ENCODE measurements at places on chromosomes 5 and 9.
A peak's percentile ranks its signal among the peaks of the same experiment; 100 is the strongest.

DNA sequence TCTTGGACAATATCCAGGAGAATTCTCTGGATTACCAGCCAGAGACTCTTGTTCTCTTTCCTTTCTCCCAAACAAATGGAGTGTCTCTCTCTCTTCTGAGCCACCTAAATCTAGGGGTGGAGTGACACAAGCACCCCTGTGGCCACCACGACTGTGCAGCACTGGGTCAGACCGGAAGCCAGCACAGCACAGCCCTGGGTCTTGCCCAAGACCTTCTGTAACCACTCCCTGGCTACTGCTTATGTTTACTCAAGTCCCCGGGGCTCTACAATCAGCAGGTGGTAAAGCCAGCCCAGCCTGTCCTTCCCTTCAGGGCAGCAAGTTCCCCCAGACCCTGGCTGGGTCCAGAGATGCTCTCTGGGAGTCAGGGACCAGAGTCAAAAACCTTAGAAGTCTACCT, 110.0 kb upstream of the TUT7 start:
- DNase-seq: no peak

DNA sequence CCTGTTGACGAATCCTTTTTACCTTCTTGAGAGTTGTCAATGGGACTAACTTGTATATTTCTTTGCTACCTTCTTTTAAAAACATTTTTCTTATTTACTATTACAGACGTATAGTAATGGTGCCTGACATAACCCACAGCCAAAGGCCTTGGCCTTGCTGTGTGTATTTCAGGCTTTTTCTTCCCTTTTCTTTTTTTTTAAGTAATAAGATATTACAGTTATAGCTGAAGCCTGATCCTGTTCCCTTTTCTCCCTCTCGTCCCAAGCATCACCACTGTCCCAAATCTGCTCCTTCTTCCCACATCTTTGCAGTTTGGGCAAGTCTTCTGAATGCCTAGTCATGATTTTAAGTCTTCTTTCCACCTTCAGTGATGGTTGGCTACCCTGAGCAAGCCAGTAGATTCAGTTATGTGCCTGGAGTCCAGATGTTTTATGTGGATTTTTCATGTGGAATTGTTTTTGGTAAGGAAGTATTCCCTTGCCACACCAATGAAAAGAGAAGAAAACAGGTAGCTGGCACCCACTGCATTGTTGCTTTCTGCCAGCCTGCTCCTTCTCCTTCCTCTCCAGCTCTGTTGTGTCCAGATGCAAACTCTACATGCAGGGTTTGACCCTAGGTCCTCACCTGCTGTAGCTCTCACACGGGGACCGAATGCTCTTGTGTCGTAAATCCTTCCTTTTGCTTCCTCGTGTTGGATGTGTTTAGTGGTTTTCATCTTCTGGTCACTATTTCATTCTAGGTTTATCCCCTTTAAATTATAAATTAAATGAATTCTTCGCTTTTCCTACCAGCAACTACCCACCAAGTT, 26.5 kb downstream of the ABL1 start:
- DNase-seq: no peak

DNA sequence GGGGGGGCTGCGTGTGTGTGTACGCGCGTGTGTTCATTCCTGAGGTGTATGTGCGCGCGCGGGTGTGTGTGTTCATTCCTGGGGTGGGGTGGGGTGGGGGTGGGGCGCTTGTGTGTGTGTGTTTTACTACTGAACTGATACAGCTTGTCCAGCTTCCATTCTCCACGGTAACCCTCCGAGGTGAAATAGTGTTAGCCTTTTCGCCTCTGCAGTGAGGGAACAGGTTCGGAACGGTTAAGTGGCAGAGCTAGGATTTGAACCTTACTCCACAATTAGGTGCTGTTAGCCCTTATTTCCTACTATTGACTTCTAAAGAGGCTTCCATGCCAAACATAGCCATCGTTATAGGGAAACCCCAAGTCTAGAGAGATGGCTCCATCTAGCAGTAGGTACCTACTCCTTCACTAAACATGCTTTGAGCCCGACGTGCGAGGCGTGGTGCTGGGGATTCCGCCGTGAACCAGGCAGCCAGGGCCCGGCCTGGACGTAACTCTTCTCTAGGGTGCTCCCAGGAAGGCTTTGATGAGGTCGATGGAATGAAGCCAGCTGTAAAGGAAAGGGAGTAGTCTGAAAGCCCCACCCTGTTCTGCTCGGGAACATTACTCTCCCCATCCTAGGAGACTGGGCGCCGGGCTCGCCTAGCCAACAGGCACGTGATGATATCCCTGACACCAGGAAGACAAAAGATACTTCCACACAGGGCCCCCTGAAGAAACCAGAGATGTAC, 782 bp upstream of the SKP1 start:
- peak; percentile 7 for DNase-seq

DNA sequence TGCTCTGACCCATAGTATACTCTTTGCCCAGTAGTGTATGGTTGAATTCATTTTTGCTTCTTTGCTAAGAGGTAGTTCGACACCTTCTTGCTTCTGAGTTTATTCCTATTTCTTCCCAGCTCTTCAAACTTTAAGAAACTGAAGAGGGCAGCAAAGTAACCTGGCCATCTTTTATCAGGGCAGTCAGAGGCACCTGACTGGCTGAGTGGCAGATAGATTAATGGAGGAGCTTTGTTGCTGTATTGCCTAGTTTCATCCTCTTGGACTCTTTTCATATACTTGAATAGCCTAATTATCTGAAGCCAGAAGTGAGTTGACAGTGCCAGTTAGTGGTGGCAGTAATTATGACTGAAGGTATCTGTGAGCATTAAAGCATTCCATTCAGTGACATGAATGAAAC, 82.5 kb downstream of the UHRF2 start:
- no peak for DNase-seq

GRCh38 chr5:38329132-38329715, 70.9 kb downstream of the EGFLAM start:
- DNase-seq: no peak

- DNase-seq: no peak
Observed at GRCh38 chr9:113648586-113648985, 185.1 kb downstream of the RGS3 start.

DNA sequence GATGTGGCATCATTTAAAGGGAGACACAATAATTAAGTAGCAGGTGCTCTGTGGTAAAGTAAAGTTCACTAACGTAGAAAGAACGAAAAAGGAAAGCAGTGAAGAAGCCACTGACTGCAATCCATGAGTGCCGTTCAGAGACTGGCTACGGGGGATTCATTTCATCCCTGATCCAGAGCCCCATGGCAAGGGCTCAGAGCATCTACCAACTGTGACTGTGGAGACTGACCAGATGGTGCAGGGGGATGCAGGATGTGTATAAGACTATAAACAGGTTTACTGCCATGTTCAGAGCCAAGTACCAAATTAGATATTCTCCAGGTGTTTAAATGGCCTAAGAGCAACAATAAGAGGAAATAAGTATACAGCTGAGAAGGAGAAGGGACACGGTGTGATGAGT, 47.7 kb downstream of the MARCHF11 start:
- no peak for DNase-seq

GRCh38 chr5:158344376-158344775, 485.4 kb upstream of the CLINT1 start:
- DNase-seq: no peak

DNA sequence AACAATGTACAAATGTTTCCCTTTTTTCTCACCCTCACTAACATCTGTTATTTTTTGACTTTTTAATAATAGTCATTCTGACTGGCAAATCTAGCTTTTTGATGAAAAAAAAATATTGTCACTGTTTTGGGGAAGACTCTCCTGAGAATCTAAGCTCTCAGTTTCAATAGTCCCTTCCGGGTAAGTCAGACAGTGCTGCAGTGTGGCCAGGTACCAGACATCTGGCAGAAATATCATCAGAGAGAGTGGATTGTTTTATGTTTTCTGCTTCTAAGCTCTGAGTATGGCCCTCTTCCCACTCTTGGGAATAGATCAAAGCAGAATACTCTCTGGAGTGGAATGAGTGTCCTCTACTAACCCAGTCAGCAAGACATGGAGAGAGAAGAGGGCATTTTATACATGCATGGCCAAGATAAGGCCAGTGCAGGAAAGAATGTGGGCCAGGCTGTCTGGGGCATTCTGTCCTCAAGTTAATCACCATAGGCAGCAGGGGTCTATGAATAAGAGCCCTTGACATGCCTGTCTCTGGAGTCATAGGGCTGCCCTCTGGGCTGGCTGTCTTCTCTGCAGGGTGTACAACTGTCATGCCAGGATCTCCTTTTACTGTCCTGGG, 38.5 kb upstream of the OR2S2 start:
- no peak for DNase-seq

DNA sequence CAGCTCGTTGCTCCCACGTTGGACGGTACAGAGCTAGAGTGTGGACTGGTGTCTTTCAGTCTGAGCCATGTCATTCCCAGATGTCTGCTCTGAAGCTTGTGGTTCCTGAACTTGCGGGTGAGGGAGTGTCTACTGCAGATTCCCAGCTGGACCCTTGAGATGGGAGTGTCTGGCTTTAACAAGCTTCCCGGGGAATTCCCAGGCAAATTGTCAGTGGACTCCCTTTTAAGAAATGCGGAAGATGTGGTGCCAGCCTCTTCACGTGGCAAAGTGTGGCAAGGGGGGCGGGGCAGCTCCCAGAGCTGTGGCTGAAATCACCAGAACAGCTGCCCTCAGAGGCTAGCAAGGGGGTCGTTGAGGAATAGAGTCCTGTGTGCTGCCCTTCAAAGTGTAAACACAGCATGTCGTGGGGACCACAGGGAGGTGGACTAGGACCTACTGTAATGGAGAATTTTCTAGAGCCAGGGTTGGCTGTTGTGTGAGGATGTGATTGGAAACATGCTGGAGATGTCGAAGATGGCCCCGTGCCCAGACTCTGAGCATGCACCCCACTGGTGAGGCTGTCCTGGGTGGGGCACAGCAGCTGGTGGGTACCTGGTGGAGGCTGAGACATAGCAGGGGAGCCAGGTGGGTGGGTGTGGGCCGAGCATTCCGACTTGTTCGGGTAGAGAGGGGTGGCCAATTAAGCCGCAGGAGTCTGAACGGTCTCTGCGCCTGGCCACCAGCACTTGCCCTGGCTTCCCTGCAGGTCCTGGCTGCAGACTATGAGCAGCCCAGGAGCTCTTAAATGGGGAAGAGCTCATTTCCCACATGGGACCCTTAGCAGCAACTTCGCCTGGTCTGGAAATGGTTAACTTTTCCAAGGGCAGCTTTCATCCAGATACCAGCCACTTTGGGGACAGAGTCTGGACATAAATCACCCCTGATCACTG, 37.4 kb downstream of the PRRX2 start:
- DNase-seq: no peak

DNA sequence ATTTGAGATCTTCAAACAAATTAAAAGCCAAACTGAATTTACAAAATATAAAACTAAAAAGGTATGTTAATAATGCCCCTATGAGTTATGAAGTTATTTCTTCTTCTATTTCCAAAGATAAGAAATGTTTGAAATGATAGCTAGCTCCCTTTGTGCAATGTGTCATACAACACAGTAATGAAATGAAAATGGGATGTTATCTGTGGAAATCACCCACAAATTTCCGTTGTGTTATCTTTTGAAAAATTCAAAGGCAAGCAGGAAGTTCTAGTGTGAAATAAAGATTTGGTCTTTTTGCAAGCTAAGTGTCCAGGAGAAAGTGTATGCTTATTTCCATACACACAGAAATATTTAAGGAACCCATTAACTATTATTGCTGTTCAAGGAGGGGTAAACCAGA, 375.3 kb upstream of the PRR16 start:
- no peak for DNase-seq

GRCh38 chr9:83330207-83331196, 207.7 kb downstream of the FRMD3 start:
- no peak for DNase-seq

- DNase-seq: no peak
Observed at GRCh38 chr5:61306531-61307131, 25.4 kb upstream of the ZSWIM6 start.

DNA sequence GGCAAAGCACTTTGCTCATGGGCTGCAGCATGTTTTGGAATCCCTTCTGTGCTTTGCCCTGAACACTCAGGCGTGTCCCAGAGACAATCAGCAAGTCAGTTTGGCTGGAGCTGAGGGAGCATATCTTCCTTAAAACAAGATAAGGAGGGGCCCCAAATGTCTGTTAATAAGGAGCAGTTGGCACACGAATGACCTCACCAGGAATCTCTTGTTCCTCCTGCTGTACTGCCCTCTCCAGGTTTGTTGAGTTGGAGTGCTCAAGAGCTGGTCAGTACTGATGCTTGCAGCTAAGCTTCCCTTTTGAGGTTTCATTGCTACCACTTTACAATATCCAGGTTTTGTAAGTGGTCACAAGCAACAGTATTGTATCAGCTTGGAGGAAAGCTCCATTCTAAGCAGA, 101.3 kb upstream of the EGFLAM start:
- DNase-seq: no peak
